HL-60 (cell line): ENCODE measurements at places on chromosomes 2 and 18.

DNA sequence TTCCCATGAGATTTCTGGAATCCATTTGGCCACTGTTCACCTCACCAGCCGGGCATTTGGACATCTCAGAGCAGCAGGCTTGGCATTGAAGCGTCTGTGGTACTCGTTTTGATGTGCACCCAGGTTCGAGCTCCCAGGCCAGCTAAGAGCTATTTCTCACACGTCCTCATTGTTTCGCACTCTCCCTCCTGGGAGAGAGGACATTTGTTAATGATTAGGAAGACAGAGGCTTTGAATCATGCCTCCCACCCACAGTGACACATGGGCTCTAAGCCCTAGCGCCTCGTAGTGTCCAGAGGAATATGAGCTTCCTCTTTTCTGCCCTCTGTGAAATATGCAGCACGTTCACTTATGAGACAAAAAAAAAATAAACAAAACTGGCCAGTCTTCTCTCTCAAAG lies 361.8 kb downstream of the RND3 start:
- DNase-seq: no peak

DNA sequence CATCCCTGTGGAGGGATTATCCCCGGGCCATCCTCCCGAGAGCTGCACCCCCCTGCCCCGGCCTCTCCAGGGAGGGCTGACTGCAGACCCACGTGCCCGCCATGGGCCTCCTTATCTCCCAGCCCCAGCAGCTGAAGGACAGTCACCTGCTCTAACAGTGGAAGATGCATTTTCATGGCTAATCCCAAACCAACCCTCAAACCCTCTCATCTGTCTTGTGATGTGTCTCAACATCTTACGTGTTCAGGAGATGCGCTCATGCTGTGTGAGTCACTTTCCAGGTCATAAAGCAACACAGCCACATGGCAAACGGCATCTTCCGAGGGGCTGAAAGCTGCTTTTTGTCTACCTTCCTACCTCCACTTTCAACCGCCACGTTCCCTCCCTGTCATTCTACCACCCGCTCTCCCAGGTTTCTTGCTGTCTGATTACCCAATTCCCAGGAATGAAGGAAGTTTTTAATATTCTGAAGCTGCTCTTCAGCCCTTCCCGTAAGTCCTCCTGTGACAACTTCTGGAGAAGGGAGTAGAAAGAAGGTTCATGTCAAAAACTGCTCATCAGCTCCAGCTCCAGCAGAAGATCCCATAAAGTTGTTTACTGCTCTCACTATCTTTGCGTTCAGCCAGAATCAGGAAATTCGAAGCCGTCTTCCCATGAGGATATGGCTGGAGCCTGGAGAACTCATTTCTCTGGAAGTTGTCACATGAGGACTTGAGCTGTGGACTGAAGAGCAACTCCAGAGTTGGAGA lies 54.5 kb downstream of the MBP start:
- no peak for DNase-seq

DNA sequence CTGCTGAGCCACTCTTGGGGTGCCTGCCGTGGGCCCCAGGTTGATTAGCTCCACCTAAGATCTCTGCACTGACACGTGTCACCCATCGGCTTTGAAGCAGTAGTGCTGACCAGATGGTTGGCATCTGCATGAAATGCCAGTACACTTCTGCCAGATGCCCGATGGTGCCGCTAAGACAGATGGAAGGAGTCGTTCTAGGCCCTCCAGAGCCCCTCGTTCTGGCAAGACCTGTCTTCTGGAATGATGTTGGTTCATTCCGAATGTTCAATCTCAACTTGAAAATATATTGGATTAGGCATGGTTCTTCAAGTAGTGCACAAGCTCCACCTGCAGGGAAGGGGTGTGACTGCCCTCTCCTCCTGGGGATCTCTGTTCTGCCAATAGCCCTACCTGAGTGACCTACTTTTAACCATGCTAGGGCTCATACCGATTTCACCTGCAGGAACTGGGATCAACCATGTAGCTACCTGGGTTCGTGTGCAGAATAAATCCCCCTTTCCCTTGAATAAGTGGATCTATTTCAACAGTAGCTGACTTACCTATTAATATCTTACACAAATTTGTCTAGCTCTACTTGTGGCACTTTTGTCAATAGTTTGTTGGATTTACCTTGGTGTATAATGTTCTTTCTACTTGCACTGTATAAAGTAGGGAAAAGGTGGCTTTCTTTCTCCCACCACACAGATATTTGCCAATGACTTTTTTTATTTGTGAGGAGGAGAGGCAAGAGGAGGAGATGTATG lies 342.6 kb downstream of the CTNNA2 start:
- DNase-seq: no peak

GRCh38 chr2:39836638-39837037 lies 57.6 kb upstream of the THUMPD2 start:
- no peak for DNase-seq

GRCh38 chr2:64273524-64274398 lies 129.5 kb upstream of the PELI1 start:
- DNase-seq: peak; percentile 89

GRCh38 chr2:205482399-205483081 lies 199.8 kb upstream of the NRP2 start:
- no peak for DNase-seq

DNA sequence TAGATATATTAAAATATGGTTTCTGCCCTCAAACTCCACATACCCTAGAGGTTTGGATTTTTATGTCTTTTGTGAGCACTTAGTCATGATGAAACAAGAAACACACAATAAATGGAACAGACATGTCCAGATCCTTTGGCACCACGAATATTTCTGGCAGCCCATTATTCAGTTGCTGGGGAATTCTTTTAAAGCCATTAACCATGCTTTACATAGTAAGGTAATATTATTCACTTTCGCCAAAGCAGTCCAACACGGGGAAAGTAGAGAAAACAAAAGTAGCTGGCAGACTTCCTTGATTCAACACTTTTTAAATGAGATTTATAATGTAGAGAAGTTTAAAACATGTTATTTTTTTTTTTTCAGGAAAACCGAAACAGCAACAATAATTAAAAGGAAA lies 235.4 kb downstream of the PIEZO2 start:
- DNase-seq: no peak

DNA sequence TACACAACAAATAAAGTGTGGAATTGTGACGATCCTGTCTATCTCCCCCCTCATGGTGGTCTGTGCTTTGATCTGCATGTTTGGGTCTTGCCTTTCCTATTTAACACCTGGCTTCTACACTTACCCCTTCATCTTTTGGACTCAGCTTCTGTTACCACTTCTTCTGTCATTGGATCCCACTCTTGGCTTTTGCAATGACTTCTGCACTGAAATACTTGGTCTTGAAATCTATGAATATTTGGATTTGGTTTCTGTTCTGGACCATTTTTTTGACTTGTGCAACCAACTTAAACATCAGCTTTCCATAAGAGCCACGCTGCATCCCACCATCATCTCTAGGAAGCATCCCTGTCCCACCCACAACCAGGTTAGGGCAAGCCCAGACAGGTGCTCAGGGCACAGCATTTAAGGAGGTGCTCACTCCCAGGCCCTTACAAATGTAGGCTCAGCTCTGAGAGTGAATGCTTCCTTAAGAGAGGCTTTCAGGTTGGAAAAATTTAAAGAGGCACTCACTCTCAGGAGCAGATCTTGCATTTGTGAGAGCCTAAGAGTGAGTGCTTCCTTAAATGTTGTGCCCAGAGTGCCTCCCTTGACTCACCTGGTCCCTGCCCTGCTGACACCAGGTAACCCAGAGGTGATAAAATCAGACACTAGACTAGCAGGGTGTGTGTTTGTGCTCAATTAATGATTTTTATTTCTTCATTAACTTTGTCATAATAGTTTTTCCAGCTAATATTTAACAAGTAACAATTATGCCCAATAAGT lies 124.5 kb upstream of the SH3BP4 start:
- DNase-seq: no peak

DNA sequence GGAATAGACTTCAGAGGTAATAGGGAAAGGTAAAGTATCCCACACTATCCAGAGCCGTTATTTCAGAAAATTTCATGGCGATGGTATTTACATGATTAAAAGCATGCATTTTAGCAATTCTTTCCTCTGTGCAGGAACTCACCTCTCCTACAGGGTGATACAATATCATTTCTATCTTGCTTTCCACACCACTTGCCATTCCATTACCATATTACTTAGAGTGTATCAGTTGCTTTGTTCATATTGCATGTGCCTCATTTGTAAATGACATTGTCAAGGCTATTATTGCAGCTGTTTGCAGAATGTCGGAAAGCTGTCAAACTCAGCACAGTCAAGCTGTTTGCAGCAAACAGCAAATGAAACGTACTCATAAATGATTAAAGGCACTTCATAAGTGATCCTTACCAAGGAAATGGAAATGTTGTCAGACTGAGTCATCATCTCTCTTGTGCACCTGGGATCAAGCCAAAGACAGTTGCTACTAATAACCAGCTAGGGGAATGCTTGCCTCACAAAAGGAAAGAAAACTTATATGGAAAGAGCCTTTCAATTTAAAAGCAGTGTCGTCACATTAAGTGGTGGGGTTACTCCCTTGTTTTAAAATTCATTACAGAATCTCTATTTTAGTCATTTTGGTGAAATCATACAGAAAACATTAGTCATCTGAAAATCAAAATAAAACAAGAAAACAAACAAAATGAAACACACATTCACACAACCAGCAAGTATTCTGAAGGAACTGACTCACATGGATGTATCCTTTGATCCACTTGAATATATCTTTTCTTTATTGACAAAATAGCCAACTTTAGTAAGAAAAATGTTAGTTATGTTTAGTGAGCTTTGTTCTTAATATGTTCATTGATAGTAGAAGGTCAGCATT lies 1064.1 kb upstream of the CNTNAP5 start:
- no peak for DNase-seq

- DNase-seq: no peak
Observed at GRCh38 chr2:198053148-198053547, 248.8 kb downstream of the PLCL1 start.

GRCh38 chr2:134943540-134943939 lies 24.9 kb downstream of the CCNT2 start:
- DNase-seq: no peak

GRCh38 chr18:7459851-7460770 lies 107.0 kb upstream of the PTPRM start:
- DNase-seq: no peak

DNA sequence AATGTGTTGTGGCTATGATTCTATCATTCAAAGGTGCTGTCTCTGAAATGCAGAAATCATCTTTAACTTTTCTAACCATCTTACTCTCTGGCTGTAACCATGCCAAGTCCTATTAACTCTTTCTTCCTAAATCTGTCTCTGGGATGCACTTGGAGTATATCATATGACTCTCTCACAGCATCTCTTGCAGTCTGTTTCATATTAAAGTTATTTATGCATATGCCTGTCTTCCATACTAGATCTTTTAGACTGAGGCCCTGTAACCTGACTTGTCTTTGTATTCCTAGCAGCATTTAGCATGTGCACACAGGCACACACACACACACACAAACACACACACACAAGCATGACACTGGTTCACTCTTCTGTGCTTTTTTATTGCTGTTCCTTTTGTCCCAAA lies 320.6 kb downstream of the ETAA1 start:
- DNase-seq: no peak

GRCh38 chr2:61943251-61943650 lies 37.8 kb downstream of the COMMD1 start:
- DNase-seq: no peak

DNA sequence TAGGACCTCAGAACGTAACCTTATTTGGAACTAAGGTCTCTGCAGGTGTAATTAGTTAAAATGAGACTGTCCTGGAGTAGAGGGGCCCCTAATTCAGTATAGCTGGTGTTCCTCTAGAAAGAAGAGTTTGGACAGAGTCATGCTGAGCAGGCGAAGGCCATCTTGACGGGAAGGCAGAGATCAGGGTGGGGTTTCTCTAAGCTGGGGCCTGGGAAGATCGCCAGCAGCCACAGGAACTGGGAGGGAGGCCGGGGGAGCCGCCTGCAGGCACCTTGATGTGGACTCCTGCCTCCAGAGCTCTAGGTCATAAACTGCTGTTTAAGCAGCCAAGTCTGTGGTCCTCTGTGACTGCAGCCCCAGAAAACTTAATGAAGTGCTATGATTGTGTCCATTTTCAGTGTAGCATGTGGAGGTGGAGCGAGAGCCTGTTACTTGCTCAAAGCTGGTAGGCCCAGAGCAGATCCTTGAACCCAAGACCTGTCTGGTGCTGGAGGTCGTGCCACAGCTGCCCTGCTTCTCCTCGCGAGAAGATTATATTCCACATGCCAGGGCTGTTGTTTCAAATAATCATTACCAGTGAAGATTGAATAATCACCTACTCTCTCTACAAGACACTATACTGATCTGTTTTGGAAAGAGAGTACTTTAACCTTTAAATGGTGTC lies 105.7 kb downstream of the TPO start:
- DNase-seq: no peak

DNA sequence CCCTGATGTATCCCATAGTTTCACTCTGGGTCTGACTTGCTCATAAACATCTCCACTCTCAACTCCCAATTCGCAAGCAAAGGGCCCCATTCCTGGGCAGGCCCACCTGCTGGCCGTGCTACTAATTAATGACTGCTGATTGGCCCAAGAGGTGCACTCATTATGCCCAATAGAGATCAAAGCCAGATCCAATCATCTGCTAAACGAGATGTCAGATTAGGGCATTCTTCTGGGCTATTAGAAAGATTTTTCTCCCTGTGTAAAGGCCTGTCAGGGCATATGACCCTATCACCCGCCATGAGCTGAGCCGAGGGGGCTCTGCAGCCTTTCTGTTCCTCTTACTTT lies 103.4 kb upstream of the HAAO start:
- DNase-seq: no peak

GRCh38 chr2:112634874-112635157 lies 10.9 kb upstream of the SLC20A1 start:
- no peak for DNase-seq

DNA sequence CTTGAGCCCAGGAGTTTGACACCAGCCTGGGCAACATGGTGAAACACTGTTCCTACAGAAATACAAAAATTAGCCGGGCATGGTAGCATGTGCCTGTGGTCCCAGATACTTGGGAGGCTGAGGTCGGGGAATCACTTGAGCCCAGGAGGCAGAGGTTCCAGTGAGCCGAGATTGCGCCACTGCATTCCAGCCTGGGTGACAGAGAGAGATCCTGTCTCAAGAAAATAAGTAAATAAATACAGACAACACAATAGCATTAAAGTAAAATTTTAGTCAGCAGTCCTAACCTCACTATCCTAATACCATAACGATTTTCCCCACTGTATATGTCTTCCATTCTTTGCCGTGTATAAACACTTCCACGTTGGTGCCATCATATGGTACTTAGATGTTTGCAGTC lies 83.0 kb upstream of the MBOAT2 start:
- DNase-seq: no peak
